ENCODE measurements at places on chromosomes 1 and 21.

GRCh38 chr1:183143576-183144315, 42.3 kb upstream of the LAMC2 start:
- no peak for DNase-seq

DNA sequence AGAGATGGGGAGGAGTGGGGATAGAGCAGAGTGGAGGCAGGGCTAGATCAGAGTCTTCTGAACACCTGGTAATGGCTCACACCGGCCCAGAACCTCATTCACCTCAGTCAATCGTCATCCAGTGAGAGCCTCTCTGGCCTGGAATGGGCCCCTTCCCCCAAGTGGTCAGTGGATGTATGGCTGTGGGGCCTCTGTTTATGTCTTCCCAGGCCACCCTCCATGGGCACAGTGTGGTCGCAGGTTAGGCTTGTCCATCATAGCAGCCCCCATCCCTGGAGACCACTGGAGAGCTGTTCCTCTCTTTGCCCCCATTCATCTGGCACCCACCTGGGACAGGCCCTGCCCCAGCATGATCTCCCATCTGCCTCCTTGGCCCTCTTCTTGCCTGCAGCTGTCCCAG, 29.6 kb upstream of the TENT5C start:
- no peak for DNase-seq

DNA sequence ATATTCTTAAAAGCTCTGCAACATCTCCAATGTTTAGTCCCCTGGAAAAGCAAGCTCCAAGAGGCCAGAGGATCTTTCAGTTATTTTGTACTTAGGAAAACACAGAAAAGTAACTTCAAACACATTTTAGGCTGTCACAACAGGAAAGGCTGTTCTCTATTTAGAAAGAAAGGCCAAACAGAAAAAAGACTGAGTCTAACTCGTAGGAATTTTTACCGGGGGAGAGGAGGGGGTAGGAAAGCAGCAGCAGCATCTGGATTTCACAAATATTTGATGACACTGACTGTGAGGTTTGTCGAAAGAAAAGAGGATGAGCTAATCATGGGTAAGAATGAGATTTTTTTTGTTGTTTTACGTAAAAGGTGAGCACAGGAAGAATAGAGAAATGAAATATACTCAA, 107.1 kb downstream of the EIF4G3 start:
- no peak for DNase-seq

DNA sequence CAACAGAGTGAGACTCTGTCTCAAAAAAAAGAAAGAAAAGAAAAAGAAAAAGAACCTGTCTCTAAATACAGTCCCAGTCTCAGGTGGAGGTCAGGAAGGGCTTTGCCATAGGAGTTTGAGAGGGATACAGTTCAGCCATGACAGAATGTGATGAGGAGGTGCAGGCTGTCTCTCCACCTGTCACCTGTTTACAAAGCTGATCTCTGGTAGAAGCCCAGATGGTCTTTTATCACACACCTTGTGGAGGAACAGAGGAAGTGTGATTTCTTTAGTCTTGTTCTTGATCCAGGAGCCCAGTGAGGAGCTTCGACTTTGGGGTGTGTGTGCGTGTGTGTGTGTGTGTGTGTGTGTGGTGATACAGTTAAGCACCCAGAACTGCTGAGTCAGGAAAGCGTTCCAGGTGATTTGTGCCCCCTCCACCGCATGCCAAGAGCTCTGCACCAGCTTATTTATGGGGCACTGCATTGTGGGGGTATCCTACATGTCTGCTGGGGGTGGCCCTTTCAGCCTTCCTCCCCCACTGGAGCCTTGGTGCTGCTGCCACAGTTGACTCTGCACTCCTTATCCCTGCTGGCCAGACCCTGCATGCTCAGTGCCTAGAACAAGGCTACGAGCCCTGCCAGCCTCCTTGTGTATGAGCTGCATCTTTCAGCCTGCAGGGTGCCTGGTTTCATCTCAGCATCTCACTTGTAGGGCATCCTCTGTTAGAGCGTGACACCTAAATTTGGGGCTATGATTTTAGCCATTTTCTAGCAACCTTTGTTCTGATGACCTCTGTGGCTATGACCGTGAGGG, 19.3 kb downstream of the DOP1B start:
- DNase-seq, result no peak

DNA sequence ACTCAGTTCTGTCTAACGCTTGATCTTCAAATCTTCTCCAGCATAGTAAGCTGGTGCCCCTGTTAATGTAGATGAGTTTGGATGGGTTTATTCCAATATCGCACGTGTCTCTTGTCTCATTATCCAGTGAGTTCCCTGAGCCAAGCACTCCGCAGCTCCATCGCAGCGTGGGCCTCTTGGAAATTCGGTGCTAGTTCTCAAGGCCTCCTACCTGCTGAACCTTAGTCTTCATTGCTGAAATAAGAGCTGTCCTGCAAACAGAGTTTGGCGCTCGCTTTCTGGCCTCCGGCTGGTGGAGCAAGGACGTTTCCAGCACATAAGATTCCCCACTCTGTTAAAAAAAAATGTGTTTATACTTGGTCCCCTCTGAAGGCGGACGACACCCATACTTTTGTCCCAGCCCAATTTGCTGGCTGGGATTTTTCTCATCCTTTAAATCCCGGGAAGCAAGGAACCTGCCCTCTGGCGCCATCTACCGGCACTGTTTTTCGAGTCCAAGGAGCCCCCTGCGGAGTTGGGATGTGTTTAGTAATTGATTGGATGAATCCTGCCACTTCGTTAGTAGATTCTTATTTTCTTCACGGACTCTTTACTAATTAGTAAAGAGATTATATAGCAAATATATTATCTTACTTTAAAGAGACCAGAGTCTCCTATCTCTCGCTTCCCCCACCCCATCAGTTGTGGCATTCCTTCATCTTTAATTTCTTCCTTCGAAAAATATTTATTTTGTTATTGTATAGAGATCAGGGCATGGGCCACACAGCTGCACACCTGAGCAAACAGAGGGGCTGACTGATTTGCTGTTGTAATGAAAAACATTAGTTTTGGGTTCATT, 14.7 kb downstream of the JUN start:
- DNase-seq, result peak; percentile 71

- DNase-seq, result peak; percentile 58
Measured at GRCh38 chr1:200039849-200040474, 12.5 kb downstream of the NR5A2 start.

DNA sequence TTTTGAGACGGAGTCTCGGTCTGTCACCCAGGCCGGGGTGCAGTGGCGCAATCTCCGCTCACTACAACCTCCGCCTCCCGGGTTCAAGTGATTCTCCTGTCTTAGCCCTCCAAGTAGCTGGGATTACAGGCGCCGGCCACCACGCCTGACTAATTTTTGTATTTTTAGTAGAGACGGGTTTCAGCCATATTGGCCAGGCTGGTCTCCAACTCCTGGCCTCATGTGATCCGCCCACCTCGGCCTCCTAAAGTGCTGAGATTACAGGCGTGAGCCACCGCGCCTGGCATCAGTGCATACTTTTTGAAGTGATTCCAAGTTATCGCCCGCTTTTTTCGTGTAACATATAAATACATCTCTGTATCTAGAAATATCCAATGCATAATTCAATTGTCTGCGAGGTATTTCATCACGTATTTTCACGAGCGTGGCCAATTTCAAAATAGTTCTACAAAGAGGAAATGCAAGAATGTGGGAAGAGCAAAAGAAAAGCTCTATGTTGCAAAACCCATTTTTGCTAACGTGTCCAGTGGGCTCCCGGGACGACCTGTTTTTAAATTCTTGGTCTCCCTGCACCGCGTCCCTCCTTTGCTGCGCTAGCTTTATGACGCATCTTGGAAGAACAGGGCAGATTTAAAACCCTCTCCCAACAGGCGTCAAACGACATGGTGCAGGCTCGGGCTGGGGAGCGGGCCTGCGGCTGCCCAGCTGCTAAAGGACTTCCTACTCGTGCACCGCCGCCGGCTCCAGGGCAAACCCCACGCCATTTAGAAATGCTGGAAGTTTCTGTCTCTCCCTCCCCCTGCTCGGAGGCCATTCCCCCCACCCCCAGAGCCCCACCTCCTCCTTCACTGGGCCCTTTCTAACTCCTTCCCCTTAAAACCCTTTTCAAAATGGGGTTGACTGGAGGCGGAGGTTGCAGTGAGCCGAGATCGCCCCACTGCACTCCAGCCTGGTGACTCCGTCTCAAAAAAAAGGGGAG, 923 bp upstream of the IFNGR2 start:
- peak; percentile 66 for DNase-seq

GRCh38 chr1:226738421-226738994, 574 bp downstream of the ITPKB start:
- DNase-seq, result peak; percentile 85

DNA sequence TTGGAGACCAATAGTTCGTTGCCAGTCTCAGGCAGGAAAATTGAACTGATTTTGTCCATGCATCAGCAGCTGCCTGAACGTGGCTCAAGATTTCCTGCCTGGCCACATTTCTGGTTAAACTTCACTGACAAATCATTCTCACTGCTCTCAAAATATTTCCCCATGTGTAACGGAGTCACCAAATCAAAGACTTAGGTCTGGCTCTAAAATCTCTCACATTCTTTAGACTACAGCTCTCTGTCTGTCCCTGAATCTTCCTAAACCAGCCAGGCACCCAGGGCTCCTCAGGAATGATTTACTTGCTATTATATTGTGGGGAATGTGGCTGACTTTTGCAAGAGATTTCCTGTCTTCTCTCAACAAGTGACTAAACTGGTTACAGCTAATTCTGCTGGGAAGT, 49.2 kb upstream of the GJA8 start:
- no peak for DNase-seq

- DNase-seq, result peak; percentile 84
Measured at GRCh38 chr1:151311589-151312331, 15.5 kb downstream of the PI4KB start.

DNA sequence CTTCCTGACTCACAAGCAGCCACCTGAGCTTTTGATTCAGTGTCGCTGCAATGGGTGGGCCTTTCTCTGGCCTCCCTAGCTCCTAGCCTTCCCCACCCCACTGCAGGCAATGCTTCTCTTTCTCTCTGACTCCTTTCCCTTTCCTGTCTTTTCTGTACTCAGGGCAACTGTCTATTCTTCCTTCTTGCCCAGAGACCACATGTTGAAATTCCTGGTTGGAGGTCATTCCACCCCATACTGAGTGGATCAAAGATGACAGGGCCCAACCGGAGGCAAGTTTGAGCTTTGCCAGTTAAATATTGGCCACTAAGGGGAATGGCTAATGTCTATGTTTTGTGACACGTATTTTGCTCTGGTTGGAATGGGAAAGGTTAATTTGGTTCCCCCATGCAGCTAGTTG, 65.2 kb upstream of the ARID1A start:
- DNase-seq, result no peak

GRCh38 chr21:35032474-35033263, 16.4 kb downstream of the RUNX1 start:
- DNase-seq, result no peak

DNA sequence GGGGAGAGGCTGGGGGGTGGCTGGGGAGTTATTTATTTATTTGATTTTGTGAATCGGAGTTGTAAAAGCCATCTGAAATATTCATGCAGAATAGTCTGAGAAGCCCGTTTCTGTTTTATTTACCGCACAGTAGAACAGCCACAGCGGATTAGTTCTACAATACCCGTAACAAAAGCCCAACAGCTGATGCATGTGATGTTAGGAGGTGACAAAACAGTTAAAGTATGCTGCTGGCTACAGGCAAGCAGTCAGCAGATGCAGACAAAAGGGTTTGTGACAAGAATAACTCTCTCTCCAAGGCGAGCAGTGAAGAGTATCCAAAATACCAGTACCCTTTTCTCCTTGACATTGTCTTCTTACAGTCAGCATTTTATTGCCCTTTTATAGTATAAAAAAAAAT, 42.0 kb downstream of the PROX1 start:
- DNase-seq, result no peak

GRCh38 chr1:7565099-7565750, 205.9 kb upstream of the VAMP3 start:
- no peak for DNase-seq

DNA sequence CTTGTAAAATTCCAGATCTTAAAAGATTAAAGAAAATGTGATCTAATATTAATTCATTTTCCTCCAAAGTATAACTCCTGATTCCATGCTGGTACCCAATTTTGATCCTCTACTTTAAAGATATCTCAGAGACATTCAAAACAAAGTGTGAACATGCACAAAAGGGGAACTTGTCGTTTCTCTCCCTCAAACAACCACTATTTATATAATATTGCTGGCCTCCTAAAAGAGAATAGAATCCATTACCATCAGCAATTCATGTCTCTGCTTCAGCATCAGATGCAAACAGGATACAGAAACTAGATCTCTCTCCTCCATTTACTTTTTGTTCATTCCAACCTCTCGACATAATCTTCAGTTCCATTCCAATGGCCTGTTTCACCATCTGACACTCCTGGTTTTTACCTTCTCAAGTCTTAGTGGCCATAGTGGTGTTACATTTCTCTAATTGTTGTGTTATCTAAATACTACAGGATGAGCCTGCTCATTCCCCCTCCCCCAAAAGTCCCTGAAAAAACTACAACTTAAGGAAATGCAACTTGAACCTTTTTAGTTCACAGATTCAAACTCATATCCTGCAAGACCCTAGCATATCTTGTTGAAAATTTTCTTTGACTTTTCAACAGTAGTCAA, 4.1 kb downstream of the NRIP1 start:
- DNase-seq, result no peak

DNA sequence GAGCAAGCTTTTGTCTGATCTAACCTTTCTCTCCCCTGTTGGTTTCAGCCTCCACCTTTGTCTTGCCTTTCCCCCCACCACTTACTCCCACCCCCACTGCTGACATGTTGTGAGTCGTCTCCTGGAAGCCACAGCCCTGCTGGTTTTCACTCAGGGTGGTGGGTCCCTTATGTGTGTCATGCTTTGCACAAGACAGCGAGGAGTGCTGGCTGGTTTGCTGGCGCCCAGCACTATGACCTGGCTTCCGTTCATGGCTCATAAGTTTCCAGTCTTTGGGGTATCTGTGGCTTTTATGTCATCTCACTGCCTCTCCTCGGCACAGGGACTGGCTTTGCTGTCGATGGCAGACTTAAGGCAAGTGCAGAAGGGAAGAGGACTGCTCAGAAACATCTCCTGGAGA, 177.7 kb downstream of the KIF26B start:
- DNase-seq, result peak; percentile 67

DNA sequence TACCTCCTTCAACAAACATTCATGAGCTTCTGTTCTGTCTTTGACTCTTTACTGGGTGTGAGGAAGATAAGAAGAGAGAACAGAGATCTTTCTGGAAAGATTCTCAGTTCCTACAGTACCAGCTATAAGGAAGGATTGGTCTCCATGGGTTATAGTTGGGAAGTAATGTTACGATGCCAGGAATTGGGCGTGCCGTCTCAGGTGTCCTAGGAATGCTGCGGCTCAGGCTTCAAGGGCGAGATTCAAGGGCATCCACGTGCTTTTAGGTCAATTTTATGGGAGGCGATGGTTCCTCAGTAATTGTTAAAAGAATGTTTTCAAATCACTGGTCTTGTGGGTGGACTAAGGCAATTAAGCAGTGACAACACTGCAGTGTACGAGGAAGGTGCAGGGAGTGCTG, 27.3 kb downstream of the COG2 start:
- DNase-seq, result no peak

DNA sequence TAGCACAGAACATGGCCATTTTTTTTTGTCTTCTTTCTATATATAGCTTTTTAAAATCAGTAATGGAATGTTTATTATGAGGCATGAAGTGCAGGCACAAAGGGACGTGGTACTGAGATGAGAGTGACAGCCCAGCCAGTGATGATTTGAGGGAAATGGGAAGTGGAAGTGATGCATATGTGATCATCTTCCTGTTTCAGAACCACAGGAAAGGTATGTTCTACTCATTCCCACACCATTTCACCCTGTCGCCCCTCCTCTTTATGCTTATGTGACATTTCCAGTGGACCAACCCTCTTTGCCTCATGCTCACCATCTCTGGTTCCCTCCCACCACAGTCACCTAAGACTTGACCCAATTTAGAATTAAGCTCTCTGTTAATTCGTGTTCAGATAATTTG, 24.3 kb downstream of the PTGS2 start:
- no peak for DNase-seq

Measured in activated CD8-positive, alpha-beta memory T cell treated with anti-CD3 and anti-CD28 coated beads for 24 hours (primary cell).